Hindlimb muscle (tissue), 1 donor: ENCODE measurements at places on chromosomes 5 and 9.
A peak's percentile ranks its signal among the peaks of the same experiment; 100 is the strongest.

GRCh38 chr5:155595791-155596190 is 582.2 kb downstream of the KIF4B start:
- peak; percentile 28 for DNase-seq

DNA sequence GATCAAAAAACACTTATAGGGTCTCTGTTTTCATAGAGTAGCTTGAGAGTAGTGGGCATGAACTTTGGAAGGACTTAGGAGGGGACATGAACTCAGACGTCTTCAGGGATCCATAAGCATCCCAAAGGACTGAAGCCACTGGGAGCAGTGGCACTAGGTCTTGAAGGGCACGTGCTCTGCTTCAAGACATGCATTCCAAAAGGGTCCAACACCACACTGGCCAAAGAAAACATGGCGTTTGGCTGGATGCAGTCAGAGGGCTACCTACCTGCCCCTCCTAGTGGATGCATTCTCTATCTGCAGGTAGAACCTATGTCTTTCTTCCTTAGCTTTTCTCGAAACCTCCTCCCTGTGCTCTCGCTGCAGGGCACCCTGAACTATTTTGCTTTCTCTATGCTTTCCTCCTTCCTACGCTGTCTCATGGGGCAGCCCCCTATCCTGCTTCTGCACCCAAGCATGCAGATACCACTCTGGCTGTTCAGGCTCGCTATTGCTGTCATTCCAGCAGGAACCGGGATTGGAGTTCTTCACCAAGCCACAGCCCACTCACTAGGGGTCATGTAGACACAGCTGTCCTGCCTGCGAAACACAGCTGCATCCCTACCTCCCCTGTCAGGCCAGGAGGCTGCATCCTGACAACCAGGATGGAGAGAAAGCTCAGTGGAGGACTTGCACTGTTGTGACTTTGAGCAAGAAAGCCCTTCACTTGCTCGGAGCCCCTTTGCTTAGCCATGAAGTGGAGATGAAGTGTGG is 11.9 kb downstream of the FAM240B start:
- DNase-seq: no peak

DNA sequence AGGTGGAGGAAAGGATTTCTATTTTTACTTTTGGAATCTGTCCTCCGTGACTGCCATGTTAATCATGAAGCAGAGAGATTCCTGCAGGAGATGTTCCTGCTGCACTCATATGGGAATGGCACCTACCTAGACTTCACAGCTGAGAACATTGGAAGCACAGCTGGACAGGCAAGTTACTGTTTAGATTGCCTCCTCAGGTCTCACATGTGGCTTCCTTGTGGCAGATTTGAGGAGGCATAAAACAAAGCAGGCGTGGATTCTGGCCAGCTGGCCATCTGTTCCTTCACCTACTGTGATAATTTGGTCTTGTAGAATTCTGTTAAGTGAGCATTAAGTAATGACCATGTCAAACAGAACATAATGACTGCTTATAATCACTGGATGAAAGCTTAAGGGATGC is 193.4 kb downstream of the EDIL3 start:
- DNase-seq: no peak

DNA sequence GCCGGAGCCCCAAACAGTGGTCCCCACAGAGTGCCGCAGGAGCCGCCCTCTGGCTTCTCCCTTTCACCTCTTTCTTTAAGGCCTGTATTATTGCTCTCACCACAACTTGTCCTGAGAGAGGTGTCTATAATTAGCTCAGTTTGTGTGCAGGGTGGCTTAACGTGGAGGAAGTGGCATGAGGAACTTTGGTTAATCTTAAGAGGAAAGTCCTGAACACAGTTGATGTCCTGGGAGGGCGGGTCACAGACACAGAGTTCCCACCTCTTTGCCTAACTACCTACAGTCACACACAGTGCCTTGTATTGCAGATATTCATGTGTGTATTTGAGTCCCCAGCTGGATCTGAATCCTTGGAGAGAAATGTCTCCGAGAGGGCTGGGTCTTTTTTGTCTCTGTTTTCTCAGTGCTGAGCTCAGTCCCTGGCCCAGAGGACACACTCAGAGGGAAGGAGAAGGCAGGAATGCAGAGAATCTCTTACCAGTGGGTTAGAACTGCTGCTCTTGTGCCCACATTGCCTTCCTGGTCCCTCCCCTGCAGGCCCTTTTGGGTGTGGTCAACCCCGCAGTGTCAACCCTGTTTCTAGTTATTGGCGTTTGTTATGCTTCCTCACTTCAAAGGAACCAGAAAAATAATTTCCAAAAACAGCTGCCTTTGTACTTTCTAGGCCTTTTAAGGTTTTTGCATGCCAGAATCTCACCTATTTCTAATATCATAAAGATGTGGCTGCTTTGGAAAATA is 392.5 kb downstream of the KDM4C start:
- DNase-seq: no peak

GRCh38 chr5:139839232-139839815 is 43.7 kb downstream of the PSD2 start:
- no peak for DNase-seq

- no peak for DNase-seq
These were observed 28.9 kb downstream of the GABRG2 start for GRCh38 chr5:162096448-162096847.

GRCh38 chr5:172229904-172230303 is 35.9 kb downstream of the EFCAB9 start:
- no peak for DNase-seq

- no peak for DNase-seq
These were observed 8.0 kb upstream of the MAN2A1 start for GRCh38 chr5:109681763-109682162.

GRCh38 chr9:89175828-89176261 is 2.8 kb downstream of the SHC3 start:
- no peak for DNase-seq
